ENCODE measurements at places on chromosomes 16 and 17. TPM values are rescaled to one million over a fixed set of nuclear protein-coding genes. Genes with fewer than 3 reads are reported as not detected.

The KCNJ2 gene
- 0.09 TPM for polyA plus RNA-seq

The TTC19 gene
- 76.4 TPM for polyA plus RNA-seq

The CEP112 gene
- polyA plus RNA-seq = 41.1 TPM

The SETD1A gene
- 0.27 TPM for polyA plus RNA-seq

The NT5M gene
- 0.98 TPM for polyA plus RNA-seq

The PKMYT1 gene
- 3.4 TPM for polyA plus RNA-seq

The KRT31 gene
- not detected for polyA plus RNA-seq

The ST6GALNAC2 gene
- not detected for polyA plus RNA-seq

The KRT33B gene
- not detected for polyA plus RNA-seq

The CDH11 gene
- 23.8 TPM for polyA plus RNA-seq

The QRICH2 gene
- 0.21 TPM for polyA plus RNA-seq

The ABCA9 gene
- 1.1 TPM for polyA plus RNA-seq

The ALDOC gene
- 22,599 TPM for polyA plus RNA-seq

The GIT1 gene
- 0.85 TPM for polyA plus RNA-seq

The MYCBPAP gene
- polyA plus RNA-seq = not detected

The TM4SF5 gene
- polyA plus RNA-seq = not detected

The MFAP4 gene
- not detected for polyA plus RNA-seq

The KRTAP3-1 gene
- polyA plus RNA-seq = not detected

The SLX1B gene
- polyA plus RNA-seq = 6.1 TPM

The CD7 gene
- not detected for polyA plus RNA-seq

The TMC6 gene
- not detected for polyA plus RNA-seq

The CNTNAP4 gene
- 2.1 TPM for polyA plus RNA-seq

The ITGAX gene
- polyA plus RNA-seq = 0.28 TPM

The CSH2 gene
- polyA plus RNA-seq = not detected

The USH1G gene
- polyA plus RNA-seq = not detected
